ENCODE measurements at places on chromosomes 13 and 19.
A peak's percentile ranks its signal among the peaks of the same experiment; 100 is the strongest.

- DNase-seq: no peak
These were observed 776 bp downstream of the DNAJC3 start for GRCh38 chr13:95677564-95678266.

DNA sequence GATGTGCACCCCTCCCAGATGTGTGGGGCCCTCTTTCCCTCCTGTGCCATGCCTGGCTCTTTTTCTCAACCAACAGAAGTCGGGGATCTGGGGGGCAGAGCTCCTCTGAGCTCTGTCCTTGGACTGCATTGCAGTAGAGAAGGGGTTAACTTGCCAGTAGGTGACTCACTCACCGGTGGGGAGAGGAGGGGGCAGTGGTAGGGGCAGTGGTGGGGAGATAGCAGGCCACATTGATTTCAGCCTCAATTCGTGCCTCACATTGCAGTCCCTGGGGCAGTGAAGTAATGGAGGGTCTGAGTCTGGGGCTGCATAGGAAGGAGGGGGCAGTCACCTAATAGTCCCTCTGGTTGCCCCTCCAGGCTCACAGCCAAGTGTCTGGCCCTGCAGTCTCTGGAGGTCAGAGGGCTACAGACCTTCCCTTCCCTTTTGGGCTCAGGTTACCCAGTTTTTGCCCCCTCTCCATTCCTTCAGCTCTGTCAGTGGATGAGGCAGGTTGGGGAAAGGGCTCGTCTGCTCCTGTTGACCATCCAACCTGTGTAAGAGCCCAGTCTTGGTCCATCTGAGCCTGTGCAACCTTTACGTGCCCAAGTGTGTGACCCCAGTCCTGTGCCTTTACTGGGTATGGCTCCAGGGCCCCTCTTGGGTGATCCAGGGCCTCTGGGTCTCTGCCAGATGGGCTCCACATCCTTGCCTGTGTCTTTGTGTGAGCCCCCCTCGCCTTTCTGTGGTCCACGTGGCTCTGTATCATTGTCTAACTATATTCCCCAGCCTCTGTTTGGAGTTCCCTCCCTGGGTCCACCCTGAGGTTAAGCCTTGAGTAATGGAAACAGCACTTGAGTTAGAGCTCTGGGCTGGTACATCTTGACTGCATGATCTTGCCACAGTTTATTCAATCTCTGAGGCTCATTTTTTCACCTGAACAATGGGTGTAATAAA lies 13.0 kb downstream of the CIC start:
- no peak for DNase-seq

DNA sequence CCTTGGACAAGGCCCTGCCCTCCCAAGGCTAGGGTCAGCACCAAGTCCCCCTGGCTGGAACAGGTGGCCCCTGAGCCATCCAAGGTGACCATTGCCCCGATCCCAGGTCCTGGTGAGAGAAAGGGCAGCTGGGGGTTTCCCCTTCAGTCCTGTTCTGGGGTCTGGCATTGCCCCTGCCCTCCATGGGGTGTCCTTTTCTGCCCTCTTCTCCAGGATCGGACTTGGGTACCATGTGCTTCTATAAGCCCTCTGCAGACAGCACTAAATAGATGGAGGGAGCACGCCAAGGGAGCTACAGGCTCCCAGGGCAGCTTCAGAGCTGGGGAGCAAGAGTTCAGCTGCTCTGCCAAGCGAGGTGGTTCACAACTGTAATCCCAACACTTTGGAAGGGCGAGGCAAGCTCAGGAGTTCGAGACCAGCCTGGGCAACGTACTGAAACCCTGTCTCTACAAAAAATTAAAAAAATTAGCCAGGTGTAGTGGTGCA lies 13.5 kb upstream of the KCNN1 start:
- DNase-seq: no peak

DNA sequence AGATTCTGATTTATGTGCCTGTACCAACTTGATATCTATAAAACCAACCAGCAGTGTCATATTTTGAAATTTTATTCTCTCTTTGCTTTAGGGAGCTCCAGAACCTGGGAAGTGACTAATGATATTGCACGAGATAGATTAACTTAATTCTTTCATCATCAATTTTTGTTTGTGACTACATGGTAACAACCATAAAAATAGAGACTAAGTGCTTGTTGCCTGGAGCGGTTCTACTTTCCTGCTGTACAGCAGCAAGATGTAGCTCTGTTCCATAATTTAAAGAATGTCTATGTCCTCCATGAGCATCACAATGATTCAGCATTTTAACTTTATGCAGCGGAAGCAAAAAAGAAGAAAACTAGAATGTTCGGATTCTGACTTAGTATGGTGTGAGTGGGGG lies 275.6 kb downstream of the KLF5 start:
- DNase-seq: no peak

GRCh38 chr13:84651288-84651687 lies 769.0 kb upstream of the SLITRK1 start:
- no peak for DNase-seq

DNA sequence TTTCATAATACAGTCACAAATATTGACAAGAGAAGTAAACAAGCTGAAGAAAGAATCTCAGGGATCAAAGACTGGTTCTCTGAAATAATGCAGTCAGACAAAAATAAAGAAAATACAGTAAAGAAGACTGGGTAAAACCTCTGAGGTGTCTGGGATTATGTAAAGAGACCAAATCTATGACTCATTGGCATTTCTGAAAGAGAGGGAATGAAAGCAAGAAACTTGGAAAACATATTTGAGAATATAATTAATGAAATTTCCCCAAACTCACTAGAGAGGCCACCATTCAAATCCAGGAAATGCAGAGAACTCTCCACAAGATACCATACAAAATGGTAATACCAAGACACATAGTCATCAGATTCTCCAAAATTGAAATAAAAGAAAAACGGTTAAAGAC lies 53.0 kb upstream of the GPC6 start:
- DNase-seq: no peak

- no peak for DNase-seq
These were observed 1.7 kb downstream of the SMIM24 start for GRCh38 chr19:3478409-3479176.

GRCh38 chr19:913080-913748 lies at the start of gene R3HDM4:
TSS of gene R3HDM4 (minus strand) at chr19:913219. CDS start at chr19:913157, 62 bp downstream.
- peak; percentile 26 for DNase-seq

DNA sequence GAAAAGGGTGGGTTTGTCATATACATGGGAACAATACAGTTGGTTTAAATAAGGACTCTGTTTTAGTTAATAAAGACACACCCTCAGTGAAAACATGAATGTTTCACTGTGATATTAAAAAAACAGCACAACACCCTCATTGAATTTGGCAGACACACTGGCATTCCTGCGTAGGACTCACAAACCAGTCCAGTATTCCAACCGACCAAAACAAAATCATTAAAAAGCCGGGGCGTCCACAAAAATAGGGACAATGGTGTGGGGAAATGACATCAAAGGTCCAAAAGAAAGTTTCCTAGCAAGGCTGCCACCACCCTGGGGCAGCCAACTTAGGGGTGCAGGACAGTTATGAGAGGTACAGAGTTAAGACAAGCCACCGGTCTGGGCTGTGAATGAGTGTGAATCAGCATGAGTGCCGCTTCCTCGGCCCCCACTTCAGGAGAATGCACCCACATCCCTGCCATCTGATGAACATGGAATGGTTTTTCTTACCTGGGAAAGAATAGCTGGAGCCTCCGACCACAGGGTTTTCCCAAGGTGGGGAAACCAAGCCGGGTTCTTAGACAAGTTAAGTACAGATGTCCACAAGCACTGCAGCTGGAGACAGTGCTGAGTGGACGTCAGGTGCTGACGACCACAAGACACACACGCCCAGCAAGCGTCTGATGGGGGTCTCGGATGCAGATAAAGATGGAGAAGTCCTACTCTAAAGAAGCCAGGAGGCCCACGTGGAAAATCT lies 73.3 kb downstream of the KLF2 start:
- DNase-seq: no peak

DNA sequence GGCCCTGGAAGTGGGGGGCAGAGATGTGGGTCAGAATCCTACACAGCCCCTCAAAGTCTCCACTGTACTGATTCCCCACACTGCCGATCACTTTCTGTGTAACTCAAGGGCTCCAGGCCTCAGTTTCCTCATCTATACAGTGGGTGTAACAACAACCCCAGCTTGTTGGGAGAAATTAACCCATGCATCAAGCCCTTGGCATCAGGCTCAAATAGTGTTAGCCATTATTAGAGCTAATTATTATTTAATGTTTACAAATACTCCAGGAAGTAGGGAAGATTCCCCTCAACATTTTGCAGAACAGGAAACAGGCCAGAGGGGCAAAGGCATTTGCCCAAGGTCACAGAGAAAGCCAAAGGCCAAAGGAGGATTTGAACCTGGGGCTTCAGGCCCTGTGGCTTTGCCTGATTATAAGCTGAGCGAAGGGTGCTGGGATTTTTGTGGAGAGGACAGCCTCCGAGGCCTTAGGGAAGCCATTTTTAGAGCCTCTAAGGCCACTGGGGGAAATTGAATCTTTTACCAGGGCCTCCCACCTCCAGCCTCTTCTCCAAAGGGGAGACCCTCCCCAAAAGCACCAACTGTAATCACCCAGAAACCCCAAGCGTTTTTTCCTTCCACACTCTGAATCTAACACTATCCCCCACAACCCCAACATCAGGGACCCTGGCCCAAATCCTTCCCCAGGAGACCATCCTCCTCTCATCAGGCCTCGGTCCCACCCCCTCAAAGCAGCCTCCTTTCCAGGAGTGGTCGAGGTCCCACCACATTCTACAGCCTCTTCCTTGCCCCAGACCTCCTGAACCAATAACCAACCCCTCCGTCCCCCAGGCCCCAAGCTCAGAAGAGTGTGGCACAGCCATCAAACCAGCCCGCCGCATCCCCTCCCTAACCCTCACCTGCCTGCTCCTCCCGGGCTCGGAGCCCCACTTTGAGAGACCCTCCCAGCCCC lies 1.1 kb downstream of the FKBP8 start:
- peak; percentile 32 for DNase-seq

DNA sequence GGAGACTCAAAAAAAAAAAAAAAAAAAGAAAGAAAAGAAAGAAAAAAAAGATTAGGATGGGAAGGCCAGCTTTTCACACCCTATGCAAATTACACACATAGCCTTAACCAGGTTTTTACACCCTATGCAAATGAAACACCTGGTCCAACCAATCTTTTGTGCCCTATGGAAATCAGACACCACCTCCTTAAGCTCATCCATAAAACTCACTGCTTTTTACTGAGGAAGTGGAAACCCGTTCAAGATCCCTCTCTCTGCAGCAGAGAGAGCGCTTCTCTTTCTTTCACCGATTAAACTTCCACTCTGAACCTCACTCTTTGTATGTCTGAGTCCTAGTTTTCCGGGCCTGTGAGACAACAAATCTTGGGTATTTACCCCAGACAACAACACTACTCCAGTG lies 25.3 kb upstream of the HOMER3 start:
- DNase-seq: no peak

DNA sequence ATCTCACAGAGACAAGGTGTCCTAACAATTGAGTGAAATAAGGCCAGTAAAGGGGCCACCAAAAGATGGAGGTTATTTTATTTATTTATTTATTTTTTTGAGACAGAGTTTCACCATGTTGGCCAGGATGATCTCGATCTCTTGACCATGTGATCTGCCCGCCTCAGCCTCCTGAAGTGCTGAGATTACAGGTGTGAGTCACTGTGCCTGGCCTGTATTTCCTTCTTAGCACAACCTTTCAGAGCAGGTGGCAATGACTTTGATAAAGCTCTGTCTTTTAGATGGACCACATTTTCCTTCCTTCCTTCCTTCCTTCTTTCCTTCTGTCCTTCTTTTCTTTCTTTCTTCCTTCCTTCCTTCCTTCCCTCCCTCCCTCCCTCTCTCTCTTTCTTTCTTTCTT lies 11.0 kb upstream of the DOCK6 start:
- DNase-seq: no peak

GRCh38 chr13:60925686-60926085 lies 490.0 kb downstream of the PCDH20 start:
- DNase-seq: no peak

GRCh38 chr13:45596800-45597475 lies 18.6 kb downstream of the ERICH6B start:
- no peak for DNase-seq

GRCh38 chr19:53621885-53622740 lies 9.7 kb upstream of the DPRX start:
- no peak for DNase-seq

- no peak for DNase-seq
These were observed 472.6 kb upstream of the KLHL1 start for GRCh38 chr13:70580825-70581224.

DNA sequence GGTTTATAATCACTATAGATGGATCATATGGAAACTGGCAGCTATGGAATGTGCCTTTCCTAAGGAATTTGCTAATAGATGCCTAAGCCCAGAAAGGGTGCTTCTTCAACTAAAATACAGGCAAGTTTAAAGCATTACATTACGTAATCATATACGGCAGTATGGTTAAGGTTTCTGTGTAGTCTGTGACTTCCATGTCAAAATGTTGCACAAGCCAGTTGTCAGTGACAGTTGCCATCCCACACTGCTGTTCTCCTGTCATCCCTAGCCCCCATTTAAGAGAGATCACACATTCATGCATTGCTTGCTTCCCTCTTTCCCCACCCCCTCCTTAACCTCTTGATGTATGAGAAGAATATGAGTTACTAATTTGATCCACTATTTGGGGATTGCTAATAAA lies 47.3 kb downstream of the BRCA2 start:
- no peak for DNase-seq

DNA sequence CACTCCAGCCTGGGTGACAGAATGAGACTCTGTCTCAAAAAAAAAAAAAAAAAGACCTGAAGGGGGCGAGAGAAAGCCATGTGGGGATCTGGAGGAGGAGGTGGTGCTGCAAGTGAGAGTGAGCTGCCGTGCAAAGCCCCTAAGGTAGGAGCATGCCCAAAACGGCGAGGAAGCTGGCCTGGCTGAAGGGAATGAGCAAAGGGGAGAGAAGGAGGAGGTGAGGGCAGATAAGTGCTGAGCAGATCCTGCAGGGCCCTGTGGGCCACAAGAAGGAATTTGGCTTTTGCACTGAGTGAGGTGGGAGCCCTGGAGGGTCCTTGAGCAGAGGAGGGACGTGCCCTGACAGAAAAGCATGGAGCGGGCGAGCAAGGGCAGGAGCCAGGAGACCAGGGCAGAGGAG lies 19.4 kb upstream of the ADGRE5 start:
- no peak for DNase-seq

- peak; percentile 48 for DNase-seq
These were observed 6.8 kb downstream of the RPS11 start for GRCh38 chr19:49502866-49503581.

DNA sequence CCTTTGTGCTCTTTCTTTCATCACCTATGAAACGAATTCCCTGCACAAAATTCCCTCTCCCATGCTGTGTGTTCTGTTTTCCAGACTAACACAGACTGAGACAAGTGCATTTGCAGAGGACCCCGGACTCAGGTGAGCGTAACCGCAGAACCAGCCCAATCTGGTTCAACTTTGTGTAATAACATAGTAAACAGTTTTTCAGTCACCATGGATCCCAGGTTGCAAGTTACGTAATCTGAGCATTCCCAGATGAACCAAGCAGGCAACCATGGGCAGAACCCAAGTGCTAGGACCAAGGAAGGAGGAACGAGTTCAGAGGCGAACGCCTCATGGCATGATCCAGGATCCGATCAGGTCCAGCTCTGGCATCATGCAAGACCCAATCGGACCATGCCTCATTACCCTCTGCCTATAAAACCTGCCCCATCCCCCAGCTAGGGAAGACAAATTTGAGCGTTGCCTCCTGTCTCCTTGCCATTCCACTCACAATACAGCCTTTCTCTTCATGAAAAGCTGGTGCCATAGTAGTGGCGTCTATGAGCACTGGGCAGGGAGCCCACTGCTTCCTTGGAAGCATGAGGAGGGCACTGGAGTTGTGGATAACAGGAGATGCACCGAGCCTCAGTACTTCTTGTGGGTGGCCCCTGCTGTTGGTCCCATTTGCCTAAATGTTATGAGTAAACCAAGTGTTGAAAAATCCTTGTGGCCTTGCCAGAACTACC lies 107.6 kb downstream of the ABCC4 start:
- no peak for DNase-seq

- DNase-seq: no peak
These were observed 563 bp upstream of the PDCD5 start for GRCh38 chr19:32580353-32580900.

All from NCI-H1105 (cell line).